ENCODE measurements at places on chromosomes 3 and 15. TPM values are rescaled to one million over a fixed set of nuclear protein-coding genes. Genes with fewer than 3 reads are reported as not detected.

- H3K4me1 ChIP-seq, result peaks cover 16% of the 10 kb centered on the region
- no peak for DNase-seq
- peak overlapping the region; percentile 72 for H3K4me3 ChIP-seq
- H3K27me3 ChIP-seq, result no peaks in the 10 kb centered on the region
- peak overlapping the region; percentile 90 for H3K27ac ChIP-seq
These were observed 990 bp upstream of the ZNF148 start for GRCh38 chr3:125375950-125376679.

DNA sequence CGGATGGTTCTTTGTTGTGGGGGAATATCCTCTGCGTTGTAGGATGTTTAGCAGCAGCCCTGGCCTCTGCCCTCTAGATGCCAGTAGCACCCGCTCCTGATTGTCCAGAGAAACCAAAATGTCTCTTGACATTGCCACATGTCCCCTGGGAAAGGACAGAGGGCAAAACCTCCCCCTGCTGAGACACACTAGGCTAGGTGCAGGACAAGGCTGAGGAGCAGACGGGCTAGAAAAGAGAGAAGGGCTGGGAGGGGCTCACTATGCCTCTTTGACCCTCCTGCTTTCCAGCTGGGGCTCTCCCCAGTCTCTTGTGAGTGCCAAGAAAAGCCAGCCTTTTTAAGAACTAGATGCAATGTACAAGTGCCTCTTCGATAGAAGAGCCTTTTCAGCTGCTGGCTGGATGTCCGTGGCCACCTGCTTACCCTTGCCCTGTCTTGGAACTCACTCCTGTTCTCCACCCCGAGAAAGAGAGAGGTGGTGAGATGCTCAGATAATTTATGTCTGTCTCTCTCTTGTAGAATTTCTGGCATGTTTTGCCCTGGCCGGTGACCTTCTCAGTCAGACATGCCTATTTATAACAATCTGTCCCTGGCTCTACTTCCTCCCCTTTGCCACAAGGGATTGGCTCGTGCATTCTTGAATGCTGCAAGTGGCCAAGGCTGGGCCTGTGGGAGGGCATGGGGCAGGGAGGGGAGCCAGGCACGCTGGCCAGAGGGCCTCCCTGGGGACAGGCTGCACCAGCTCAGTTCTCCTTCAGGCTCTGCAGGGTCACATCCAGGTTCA lies 142.6 kb downstream of the RPLP1 start:
- H3K4me1 ChIP-seq, result peaks cover 30% of the 10 kb centered on the region
- peak overlapping the region; percentile 88 for H3K27ac ChIP-seq
- no peak overlapping the region for H3K4me3 ChIP-seq

DNA sequence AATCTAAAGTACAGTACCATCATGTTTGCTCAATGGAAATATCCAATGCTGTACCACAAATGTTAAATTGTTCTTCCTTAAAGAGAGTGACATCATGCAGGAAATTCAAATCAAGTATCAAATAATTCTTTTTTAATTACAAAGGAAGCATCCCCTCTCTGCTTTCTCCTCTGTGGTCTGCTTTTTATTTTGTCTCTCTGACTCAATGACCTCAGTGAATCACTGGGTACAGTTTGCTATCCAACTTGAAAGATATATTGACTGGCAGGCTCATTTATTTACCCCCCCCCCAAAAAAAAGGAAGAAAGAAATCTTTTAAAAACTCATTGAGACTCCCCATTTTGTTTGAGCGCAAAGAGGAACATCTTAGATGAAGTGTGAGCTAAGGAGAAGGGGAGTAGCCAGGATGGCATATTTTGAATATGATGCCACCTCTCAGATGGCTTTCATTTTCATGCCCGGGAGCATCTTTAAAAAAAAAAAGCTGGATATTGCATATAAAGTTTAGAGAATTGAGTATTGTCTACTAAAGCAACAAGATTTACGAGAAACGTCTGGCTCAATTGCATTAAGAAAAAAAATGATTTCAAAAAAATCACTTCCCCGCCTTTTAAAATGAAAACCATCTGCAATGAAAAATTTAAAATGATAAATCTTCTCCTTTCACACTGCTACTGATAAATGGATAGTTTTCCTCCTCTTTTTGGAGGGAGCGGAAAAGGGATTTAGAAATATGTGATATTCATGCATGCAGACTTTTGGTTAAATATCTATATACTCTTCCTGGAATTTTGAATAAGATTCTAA lies 307.1 kb upstream of the DPH6 start:
- no peaks in the 10 kb centered on the region for H3K27me3 ChIP-seq
- no peak overlapping the region for H3K27ac ChIP-seq
- H3K4me3 ChIP-seq, result no peak overlapping the region

DNA sequence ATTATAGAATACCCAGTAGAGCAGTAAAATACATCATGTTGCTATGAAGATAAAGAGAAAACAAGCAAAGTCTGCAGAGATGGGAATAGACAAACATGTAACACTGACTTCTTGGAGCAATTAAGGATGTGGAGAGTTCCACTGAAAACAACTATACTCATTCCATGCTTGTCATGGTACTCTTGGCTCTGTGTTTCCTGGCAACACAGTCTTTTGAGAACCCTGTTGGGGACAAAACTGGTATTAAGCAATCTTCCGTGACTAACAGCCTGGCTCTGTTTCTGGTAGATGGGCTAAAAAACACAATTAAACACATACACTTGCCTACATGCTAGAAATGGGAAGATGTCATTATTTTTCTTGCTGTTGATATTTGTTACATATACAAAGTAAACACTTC lies 1212.3 kb upstream of the GBE1 start:
- no peak overlapping the region for H3K4me3 ChIP-seq
- no peak overlapping the region for H3K27ac ChIP-seq
- no peak for DNase-seq
- no peaks in the 10 kb centered on the region for H3K27me3 ChIP-seq
- no peaks in the 10 kb centered on the region for H3K4me1 ChIP-seq

Gene XIRP1
- not detected for total RNA-seq
